ENCODE measurements at places on chromosomes 16 and 17. TPM values are rescaled to one million over a fixed set of nuclear protein-coding genes. Genes with fewer than 3 reads are reported as not detected.

DNA sequence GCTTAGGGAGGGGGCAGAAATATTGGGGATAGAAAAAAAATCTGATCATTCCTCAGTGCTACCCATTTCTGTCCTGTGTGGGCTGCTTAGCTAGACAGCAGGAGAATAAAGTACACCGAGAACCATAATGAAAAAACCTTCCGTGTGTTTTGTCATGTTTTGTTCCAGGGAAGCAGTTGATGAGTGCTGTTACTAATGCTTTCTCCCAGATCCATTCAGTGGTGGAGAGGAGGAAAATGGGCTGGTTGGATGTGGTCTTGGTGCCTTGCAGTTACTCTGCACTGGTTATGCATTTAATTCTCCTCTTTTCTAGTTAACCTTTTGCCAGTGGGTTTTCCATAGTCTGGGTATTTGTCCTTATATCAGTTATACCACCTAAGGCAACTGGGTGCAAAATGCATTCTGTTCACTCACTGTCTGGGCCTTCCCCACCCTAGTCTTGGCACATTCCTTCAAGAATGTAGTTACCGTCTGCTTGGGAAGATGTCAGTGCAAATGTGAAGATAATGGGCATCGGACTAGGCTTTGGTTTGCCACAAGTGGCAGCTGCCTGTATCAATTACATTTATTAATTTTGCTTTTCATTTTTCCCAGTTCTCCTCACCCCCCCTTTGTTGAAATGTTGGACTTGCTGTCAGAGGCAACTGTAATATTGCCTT, 9.3 kb upstream of the TBKBP1 start:
- H3K36me3 ChIP-seq, result peaks cover 44% of the 10 kb centered on the region
- H3K4me3 ChIP-seq, result no peak overlapping the region
- DNase-seq, result no peak
- peaks cover 4% of the 10 kb centered on the region for H3K4me1 ChIP-seq
- no peaks in the 10 kb centered on the region for H3K27me3 ChIP-seq

GRCh38 chr17:1077986-1078711, 81.2 kb downstream of the TIMM22 start:
- peaks cover 9% of the 10 kb centered on the region for H3K36me3 ChIP-seq
- no peak for DNase-seq
- no peaks in the 10 kb centered on the region for H3K27me3 ChIP-seq
- H3K4me3 ChIP-seq, result no peak overlapping the region

GRCh38 chr17:35889241-35889640, 9.1 kb upstream of the CCL5 start:
- no peak overlapping the region for H3K4me3 ChIP-seq
- no peaks in the 10 kb centered on the region for H3K36me3 ChIP-seq
- peaks cover 28% of the 10 kb centered on the region for H3K4me1 ChIP-seq
- no peak for DNase-seq
- no peak overlapping the region for H3K27ac ChIP-seq

DNA sequence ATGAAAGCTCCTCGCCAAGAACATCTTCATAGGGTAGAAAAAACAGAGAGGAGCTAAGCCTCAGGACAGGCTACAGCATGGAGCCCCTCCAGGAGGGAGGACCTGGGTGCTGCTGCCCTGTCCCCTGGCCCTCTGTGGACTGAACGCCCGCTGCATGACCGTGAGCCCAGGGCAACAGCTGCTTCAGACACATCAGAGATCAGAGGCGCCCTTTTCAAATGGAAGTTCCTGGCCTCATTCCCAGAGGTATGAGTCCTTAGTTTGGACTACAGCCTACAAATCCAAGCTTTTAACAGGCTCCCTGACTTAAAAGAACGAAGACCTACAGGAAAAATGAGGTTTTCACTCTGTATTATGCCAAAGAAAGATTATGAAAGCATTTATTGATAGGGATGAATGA, 48.5 kb downstream of the ZNF18 start:
- peaks cover 6% of the 10 kb centered on the region for H3K36me3 ChIP-seq
- H3K27me3 ChIP-seq, result no peaks in the 10 kb centered on the region
- no peak overlapping the region for H3K4me3 ChIP-seq

- peaks cover 3% of the 10 kb centered on the region for H3K36me3 ChIP-seq
- DNase-seq, result no peak
- H3K27me3 ChIP-seq, result no peaks in the 10 kb centered on the region
- no peak overlapping the region for H3K27ac ChIP-seq
Observed at GRCh38 chr16:88703486-88704309, 2.5 kb downstream of the RNF166 start.

- H3K4me3 ChIP-seq, result no peak overlapping the region
- peaks cover 1% of the 10 kb centered on the region for H3K4me1 ChIP-seq
- no peaks in the 10 kb centered on the region for H3K27me3 ChIP-seq
- no peak for DNase-seq
Observed at GRCh38 chr17:55774846-55775271, 24.0 kb downstream of the PCTP start.

GRCh38 chr17:77354670-77355455, 214.1 kb downstream of the SEC14L1 start:
- peaks cover 2% of the 10 kb centered on the region for H3K36me3 ChIP-seq
- H3K27ac ChIP-seq, result no peak overlapping the region

GRCh38 chr17:27239046-27239445, 54.9 kb upstream of the WSB1 start:
- H3K36me3 ChIP-seq, result no peaks in the 10 kb centered on the region
- no peak overlapping the region for H3K4me3 ChIP-seq
- no peak overlapping the region for H3K27ac ChIP-seq
- DNase-seq, result no peak
- peaks cover 15% of the 10 kb centered on the region for H3K4me1 ChIP-seq

UTS2R gene
- not detected for total RNA-seq
